Fibroblast of villous mesenchyme (primary cell): ENCODE measurements at places on chromosomes 3 and 15.

- DNase-seq = peak; percentile 75
These were observed 67.1 kb upstream of the MCTP2 start for GRCh38 chr15:94164202-94164807.

- no peak for DNase-seq
These were observed 25.6 kb downstream of the RPL22L1 start for GRCh38 chr3:170844377-170844776.

DNA sequence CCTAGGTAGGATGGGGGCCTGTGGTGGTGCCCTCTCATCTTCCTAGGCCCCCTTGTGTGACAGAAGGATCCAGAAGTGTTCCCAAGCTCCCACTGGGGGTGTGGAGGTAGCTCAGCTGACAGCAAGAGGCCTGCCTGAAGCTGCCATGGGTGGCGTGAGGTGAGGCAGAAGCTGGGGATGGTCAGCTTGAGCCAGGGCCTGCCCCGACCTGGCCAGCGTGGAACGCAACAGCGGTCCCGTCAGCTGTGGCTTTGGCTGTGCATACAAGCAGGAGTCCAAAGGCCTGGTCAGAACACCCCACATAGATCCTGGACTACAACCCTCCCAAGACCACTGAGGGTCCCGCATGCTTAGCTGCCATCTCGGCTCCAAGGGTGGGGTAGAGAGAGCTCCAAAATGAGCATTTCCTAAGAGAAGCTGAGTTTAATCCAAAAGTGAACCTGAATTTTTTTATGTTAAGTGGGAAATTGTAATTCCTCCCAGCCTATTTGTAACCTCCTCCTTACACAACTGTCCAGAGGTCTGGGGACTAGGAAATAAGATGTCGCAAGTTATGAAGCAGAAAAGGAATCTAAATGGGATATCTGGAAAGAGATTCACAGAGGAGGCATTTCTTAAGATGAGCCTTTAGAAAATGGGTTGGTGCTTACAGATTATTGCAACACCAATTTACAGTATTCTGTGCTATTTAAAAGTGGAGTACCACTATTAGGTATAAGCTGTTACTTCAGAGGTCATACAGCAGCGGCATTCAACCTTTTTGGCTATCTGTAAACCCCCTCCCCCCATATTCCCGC is 9.9 kb upstream of the PLA2G4D start:
- DNase-seq = peak; percentile 31

DNA sequence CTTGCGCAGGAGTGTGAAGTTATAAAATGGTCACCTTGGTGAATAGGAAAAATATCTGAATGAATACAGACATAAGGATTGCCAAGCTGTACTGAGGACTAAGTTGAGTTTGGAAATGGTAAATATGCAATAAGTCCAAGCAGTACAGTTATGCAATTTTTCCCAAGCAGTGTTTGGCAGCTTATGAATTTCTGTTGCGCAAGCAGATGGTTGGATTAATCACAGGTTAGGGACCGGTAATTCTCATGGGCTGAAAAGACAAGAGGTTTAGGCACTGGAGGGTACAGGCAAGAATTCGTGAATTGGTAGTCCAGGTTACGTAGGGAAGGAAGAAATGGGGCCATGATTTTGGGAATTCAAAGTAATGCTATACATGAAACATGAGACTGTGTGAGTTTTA is 210.3 kb downstream of the RAP2B start:
- peak; percentile 53 for DNase-seq

- DNase-seq = no peak
These were observed 79.1 kb upstream of the ABI3BP start for GRCh38 chr3:101072300-101072699.

DNA sequence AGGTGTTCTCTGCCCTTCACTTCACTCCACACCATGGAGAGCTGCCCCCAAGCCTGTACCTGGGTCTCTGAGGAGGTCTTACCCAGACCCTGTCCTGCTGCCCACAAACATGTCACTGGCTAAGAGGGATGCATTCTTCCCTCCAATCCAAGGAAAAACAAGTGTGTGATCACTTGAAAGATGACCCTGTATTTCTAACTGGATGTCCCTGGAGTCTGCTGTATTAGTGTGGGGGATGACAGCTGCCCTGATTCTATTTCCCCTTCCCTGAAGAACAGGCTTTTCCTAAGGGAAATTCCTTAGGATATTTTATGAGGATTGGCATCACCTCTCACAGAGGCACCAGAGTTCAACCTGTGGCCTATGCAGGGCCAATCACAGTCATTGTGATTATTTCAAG is 55.0 kb upstream of the GATA2 start:
- no peak for DNase-seq
